ENCODE measurements at places on chromosomes 4 and X. TPM values are rescaled to one million over a fixed set of nuclear protein-coding genes. Genes with fewer than 3 reads are reported as not detected.

LRCH2 gene
- 10.9 TPM for total RNA-seq

SLC25A43 gene
- 28.3 TPM for total RNA-seq

FRAS1 gene
- 37.8 TPM for total RNA-seq

PNMA6A gene
- 3.3 TPM for total RNA-seq

PORCN gene
- total RNA-seq: 15.6 TPM

QDPR gene
- total RNA-seq: 14.9 TPM

BTK gene
- total RNA-seq: not detected

DMP1 gene
- not detected for total RNA-seq

TRAM1L1 gene
- 1.8 TPM for total RNA-seq

PWWP3B gene
- 0.13 TPM for total RNA-seq

CNKSR2 gene
- 0.66 TPM for total RNA-seq

VCX3B gene
- total RNA-seq: not detected

ZBTB49 gene
- total RNA-seq: 3.3 TPM

SPIN2A gene
- 0.53 TPM for total RNA-seq

FGB gene
- not detected for total RNA-seq
